ENCODE measurements at places on chromosomes 3 and 15.
A peak's percentile ranks its signal among the peaks of the same experiment; 100 is the strongest.

DNA sequence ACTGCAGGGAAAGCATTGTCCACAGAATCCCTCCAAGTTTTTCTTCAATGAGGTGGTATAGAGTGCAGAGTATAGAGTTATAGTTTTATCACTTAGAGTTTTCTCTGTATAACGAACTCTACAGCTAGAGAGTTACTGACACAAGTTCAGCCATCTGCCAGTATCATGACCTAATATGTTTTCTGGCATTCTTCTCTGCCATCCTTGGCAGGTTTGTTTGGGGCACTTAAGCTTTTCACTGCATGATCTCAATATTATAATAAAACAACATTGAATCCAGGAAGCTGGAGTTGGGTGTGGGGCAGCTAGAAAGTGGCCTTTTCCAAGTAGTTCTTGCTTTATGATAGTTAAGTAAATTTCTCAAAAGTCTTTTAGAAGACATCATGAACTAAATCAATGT, 743.5 kb upstream of the ARPP21 start:
- H3K27ac ChIP-seq, result no peak overlapping the region
- no peaks in the 10 kb centered on the region for H3K27me3 ChIP-seq
- no peaks in the 10 kb centered on the region for H3K4me1 ChIP-seq

GRCh38 chr3:158713094-158713499, 19.2 kb downstream of the RARRES1 start:
- H3K36me3 ChIP-seq, result peaks cover 19% of the 10 kb centered on the region
- H3K27ac ChIP-seq, result no peak overlapping the region
- H3K4me3 ChIP-seq, result no peak overlapping the region
- no peak for DNase-seq

DNA sequence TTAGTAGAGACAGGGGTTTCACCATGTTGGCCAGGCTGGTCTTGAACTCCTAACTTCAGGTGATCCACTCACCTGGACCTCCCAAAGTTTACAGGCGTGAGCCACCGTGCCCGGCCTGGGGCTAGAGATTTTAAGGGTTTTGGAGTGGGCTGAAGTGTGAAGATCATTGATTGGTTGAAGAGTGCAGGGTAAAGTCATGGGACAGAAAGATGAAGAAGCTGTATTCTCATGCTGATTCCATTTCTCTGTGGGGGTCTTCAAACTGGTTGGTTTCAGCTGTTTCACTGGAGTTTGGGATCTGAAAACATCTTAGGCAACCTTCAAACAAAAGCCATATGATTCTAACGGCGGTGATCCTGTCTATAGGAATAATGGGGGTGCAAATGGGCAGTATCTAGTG, 52.1 kb downstream of the GATM start:
- H3K4me3 ChIP-seq, result no peak overlapping the region
- peaks cover 3% of the 10 kb centered on the region for H3K4me1 ChIP-seq
- no peak for DNase-seq

DNA sequence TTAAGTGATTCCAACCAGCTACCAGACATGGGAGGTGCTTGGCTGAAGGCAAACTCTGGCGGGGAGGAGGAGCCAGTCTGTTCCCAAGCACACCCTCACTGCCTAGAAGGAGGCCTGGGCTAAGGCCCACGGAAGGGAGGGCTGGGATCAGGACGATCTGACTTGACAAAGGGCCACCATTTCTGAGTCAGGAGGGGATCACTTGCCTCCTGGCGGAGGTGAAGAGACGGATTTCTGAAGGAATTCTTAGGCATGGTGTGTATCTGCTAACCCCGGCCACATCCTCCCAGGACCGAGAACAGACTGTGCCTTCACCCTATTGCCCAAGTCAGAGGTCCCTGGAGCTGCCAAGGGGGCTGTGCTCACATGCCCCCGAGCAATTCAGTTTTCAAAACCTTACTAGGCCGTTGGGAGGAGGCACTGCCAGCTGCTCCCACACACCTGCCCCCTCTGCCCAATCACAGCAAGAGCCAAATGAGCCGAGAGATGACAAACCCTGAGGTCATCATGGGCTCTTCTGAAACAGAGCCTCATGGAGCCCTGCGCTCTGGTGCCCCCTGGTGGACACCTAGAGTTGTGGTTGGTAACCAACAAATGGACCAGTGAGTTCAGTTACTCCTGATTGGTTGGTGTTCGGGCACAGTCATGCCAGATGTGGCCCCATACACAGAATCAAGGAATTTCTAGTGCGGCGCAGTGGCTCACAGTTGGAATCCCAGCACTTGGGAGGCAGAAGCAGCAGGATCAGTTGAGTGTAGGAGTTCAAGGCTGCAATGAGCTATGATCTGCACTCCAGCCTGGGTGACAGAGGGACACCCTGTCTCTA, 6.5 kb upstream of the TNK2 start:
- H3K27ac ChIP-seq, result peak overlapping the region; percentile 76
- H3K4me3 ChIP-seq, result no peak overlapping the region
- peaks cover 23% of the 10 kb centered on the region for H3K4me1 ChIP-seq
- H3K27me3 ChIP-seq, result no peaks in the 10 kb centered on the region

- no peak for DNase-seq
- no peak overlapping the region for H3K4me3 ChIP-seq
- H3K36me3 ChIP-seq, result no peaks in the 10 kb centered on the region
- no peaks in the 10 kb centered on the region for H3K4me1 ChIP-seq
Measured at GRCh38 chr3:115549071-115549470, 74.2 kb upstream of the GAP43 start.

DNA sequence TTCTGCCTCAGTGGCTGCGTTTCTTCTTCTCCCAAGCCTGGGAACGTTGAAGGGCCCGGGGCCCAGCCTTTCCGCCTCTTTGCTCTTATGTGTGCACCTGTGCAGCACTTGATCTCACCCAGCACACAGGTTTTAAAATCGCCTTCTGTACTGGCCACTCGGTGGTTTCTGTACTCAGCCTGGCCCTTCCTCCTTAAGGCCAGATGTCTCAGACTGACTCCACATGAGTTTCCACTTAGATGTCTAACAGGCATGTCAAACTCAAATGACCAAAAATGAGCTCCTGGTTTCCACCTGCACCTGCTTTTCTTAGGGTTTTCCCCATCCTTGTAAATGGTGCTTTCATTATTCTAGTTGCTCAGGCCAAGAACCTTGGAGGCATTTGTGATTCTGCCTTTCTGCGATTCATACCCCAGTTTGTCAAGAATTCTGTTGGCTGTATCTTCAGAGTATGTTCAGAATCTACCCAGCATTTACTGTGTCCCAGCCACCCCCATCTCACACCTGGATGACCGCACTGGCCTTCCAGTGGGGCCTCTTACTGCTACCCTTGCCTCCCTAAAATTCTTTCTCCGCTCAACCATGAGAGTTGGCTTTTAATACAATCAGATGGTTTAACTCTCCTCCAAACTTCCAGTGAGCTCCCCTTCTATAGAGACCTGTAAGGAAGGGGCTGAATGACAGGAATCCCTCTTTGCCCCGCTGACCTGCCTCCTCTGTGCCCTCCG, 2.2 kb upstream of the TRAK1 start:
- no peak overlapping the region for H3K4me3 ChIP-seq
- peaks cover 36% of the 10 kb centered on the region for H3K36me3 ChIP-seq
- no peaks in the 10 kb centered on the region for H3K27me3 ChIP-seq
- H3K4me1 ChIP-seq, result peaks cover 28% of the 10 kb centered on the region
- DNase-seq, result no peak

- peaks cover 15% of the 10 kb centered on the region for H3K27me3 ChIP-seq
- no peak for DNase-seq
- no peaks in the 10 kb centered on the region for H3K36me3 ChIP-seq
- H3K4me1 ChIP-seq, result no peaks in the 10 kb centered on the region
Measured at GRCh38 chr15:100821327-100821726, 58.3 kb upstream of the ALDH1A3 start.

GRCh38 chr15:66751579-66751978, 49.5 kb downstream of the SMAD6 start:
- peaks cover 2% of the 10 kb centered on the region for H3K36me3 ChIP-seq
- H3K27ac ChIP-seq, result no peak overlapping the region
- no peak overlapping the region for H3K4me3 ChIP-seq
- no peaks in the 10 kb centered on the region for H3K4me1 ChIP-seq

GRCh38 chr3:51099794-51100535, 285.1 kb upstream of the MANF start:
- H3K4me3 ChIP-seq, result no peak overlapping the region
- H3K27ac ChIP-seq, result no peak overlapping the region
- H3K4me1 ChIP-seq, result peaks cover 3% of the 10 kb centered on the region
- DNase-seq, result no peak

DNA sequence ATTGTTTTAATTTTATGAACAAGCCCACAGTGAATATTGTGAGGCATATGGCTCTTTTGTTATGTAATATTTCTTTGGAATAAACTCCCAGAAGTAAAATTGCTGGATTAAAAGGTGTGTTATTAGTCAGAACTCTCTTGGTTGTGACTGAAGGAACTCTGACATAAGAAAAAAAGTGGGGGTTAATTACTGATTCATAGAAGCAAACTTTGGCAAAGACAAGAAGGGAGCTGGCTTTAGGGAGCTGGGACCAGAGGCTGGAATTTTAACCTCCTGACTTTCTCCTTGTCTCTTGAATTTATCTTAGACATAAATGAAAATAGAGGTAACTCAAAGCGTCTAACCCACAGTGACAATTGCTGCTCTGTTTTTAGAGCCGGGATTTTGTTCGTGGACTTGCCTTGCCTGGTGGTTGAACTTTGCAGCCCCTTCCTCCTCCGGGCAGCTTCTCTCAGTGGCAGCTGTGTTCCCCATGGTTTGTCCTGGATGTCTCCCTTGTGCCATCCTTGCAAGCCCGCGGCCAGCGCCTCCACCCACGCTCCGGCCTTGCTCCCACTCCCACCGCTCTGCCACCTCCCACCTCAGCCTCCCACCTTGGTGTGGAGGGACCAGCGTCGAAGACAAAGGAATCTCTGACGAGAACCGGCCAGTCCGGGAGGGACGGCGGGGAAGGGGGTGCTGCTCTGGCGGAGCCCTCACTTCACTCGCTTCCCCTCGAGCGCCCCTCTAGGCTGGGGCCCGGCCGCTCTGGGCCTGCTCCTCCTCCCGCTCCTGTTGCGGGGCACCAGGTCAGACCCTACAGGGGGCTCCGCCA, 28.0 kb downstream of the ARHGAP31 start:
- H3K36me3 ChIP-seq, result no peaks in the 10 kb centered on the region
- peaks cover 20% of the 10 kb centered on the region for H3K27me3 ChIP-seq
- peak overlapping the region; percentile 69 for H3K4me3 ChIP-seq
- peak; percentile 12 for DNase-seq
- peaks cover 17% of the 10 kb centered on the region for H3K4me1 ChIP-seq

GRCh38 chr3:43372809-43373559, 86.6 kb downstream of the SNRK start:
- no peaks in the 10 kb centered on the region for H3K27me3 ChIP-seq
- H3K4me1 ChIP-seq, result peaks cover 4% of the 10 kb centered on the region
- H3K4me3 ChIP-seq, result no peak overlapping the region
- H3K36me3 ChIP-seq, result no peaks in the 10 kb centered on the region
- no peak for DNase-seq

DNA sequence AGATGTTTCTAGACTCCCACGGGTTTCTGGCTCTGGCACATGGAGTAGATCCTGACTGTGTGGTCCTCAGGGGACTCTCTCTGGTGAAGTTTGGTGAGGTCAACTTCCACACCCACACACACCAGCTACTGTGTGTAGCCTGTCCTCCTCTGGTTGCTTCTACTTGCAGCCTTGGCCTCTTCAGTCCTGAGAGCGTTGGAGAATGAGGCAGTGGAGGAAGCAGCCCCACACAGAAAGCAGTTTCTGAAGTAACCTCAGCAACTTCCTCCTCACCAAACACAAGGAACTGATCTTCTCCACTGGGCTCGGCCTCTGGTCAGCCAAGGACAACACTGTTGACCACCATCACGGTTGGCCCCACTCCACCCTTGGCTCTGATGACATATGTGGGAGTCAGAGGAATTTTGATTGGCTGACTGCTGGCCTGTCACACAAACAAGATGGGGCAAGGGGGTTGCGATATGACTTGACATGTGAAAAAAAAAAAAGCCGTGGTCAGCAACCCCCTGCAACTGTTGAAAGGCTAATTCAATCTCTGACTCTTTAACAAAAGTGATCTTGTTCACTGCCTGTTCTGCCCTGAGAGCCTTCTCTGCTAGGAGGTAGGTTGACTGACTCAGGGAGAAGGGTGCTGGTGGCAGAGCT, 19.6 kb downstream of the CD86 start:
- no peaks in the 10 kb centered on the region for H3K27me3 ChIP-seq
- peak; percentile 74 for DNase-seq
- peaks cover 19% of the 10 kb centered on the region for H3K36me3 ChIP-seq
- H3K27ac ChIP-seq, result peak overlapping the region; percentile 97
- H3K4me3 ChIP-seq, result peak overlapping the region; percentile 87

DNA sequence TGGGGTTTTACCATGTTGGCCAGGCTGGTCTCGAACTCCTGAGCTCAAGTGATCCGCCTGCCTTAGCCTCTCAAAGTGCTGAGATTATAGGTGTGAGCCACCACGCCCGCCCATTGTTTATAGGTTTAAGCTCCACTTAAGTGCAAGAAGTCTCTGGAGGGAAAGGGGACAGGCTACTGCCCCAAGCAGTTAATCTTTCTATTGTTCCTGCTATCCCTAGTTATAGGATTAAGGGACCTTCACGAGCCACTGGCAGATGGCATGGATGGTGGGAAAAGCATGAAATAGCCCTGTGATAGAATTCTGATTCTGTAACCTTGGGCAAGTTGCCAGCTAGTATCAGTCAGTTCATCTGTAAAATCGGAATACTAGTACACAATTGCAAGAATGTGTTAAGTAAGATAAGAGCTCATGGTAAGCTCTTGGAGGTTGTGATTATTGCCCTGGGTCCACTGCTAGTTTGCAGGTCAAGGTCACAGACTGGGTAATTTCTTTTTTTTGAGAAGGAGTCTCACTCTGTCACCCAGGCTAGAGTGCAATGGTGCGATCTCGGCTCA, 5.3 kb upstream of the RBPMS2 start:
- H3K27ac ChIP-seq, result no peak overlapping the region
- DNase-seq, result no peak
- no peak overlapping the region for H3K4me3 ChIP-seq
- H3K36me3 ChIP-seq, result no peaks in the 10 kb centered on the region

DNA sequence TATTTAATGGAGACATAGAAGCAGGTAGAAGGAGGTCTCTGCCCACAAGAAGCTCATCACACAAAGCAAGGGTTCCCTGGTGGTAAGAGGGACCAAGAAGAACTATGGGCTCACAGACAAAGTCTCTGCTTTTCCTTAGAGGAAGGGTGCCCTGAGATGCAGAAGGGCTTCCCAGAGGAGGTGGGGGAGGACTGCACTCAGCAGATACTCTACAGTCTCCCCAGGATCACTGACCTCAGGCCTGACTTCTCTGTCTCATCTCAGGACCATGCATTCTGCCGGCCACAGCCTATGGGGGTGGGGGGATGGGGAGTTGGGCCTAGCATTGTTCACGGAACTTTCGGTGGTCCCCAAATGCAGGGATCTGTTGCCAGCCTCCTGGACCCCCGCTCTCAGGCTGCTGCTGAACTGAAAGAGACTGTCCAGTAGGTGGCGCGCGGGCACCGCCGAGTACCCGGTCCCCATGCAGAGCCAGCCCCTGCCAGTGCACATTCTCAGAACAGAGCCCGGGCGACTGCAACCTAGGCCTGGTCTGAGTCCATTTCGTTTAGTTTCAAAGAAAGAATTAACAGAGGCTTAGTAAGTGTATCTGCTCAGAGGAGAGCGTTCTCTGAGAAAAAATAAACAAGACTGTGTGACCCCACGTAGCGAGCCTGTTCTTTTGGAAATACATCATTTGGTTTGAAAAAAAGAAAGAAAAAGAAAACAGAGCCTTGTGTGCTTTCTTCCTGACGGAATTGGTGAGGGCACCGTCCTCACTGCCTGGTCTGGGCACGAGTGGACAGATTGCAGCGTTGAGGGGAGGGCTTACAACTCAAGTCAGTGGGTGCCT, 74.1 kb downstream of the LRTM1 start:
- H3K36me3 ChIP-seq, result no peaks in the 10 kb centered on the region
- peak; percentile 9 for DNase-seq
- no peak overlapping the region for H3K27ac ChIP-seq
